Stimulated activated CD4-positive, alpha-beta T cell treated with anti-CD3 and anti-CD28 coated beads, Interleukin-2, amount 100 ng/mL, for 48 hours (primary cell): ENCODE measurements at places on chromosomes 5 and 9.

- DNase-seq: no peak
Observed at GRCh38 chr5:168097876-168098653, 193.4 kb upstream of the WWC1 start.

- no peak for DNase-seq
Observed at GRCh38 chr9:74589576-74589975, 92.4 kb downstream of the RORB start.

GRCh38 chr5:41246376-41246775 lies 33.0 kb upstream of the C6 start:
- no peak for DNase-seq

DNA sequence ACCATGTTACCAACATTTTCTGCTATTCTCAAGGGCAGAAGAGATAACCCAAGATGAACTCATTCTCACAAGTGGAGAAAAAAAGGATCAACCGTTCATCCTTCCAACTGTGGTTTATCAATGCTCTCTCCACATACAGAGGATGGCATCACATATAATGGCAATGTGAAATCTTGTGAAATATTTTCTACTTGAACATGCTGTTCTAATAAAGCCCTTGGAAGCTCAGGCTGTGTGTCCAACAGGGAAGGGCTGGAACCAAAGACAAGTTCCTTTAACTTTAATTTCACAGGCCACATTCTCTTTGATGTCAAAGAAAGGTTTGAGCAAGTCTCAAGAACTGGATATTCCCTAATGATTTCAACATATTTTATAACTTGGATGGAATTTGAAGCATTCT lies 230.5 kb downstream of the SPOCK1 start:
- no peak for DNase-seq

DNA sequence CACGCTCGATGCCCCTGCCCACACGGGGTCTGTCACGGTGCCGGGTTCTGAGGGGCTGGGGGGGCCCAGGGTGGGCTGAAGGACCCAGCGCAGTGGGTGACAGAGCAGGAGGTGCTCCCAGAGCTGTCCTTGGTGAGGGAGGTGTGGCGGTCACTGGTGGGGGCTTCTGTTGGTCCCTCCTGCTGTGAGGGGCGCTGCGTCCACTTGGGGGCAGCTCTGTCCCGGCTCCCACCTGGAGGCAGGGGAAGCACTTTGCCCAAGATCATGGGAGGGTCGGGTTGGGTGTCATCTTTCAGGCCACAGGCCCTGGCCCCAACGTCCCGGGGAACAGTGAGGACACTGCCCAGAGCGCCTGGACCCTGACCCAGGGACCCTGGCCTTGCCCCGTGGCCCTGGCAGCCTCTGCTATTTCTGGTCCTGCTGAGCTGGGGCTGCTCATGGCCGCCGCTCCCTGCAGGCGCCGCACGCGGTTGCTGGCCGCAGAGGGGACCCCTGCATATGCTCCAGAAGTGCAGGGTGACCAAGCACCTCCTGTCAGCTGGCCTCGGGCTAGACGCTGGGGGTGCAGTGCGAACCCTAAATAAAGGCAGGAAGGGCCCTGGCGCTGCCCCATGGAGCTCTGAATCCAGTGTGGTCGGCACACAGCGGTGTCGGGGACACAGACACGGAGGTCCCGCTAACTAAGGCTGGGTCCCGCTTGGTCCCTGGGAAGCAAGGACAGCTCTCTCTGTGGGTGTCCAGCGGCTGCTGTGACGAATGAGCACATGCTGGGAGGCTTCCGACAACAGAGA lies 11.6 kb upstream of the RNU6ATAC start:
- no peak for DNase-seq
